ENCODE measurements at places on chromosomes 7 and 10.

GRCh38 chr10:12438919-12439692 is 89.8 kb downstream of the CAMK1D start:
- DNase-seq: no peak

GRCh38 chr7:126442908-126443307 is 809.8 kb downstream of the GRM8 start:
- DNase-seq: no peak

- DNase-seq: peak; percentile 13
These were observed 29.7 kb downstream of the C1QL3 start for GRCh38 chr10:16491933-16492332.

- DNase-seq: no peak
These were observed 38.6 kb upstream of the WASL start for GRCh38 chr7:123787220-123788007.

GRCh38 chr7:28006491-28006890 is 174.1 kb downstream of the JAZF1 start:
- no peak for DNase-seq

DNA sequence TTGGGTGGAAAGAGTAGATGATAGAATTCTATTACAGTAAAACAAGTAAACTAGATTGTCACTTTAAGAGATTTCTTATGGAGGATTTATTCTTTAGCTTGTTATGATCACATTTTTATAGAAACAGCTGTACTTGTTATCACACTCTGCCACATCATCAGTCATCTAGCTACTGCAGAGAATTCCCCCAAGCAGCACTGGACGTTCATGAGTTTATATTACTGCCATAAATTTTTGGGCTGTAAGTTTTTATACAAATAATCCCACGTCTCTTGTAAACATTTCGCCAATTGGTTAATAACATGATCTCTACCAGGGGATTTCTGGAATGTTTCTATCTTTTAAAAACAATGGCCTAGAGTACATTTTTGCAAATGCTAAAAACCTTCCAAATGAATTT is 238.8 kb downstream of the POLR1F start:
- no peak for DNase-seq

GRCh38 chr7:28640001-28640400 is 227.7 kb downstream of the CREB5 start:
- DNase-seq: no peak

GRCh38 chr10:127774766-127775559 is 38.0 kb downstream of the FOXI2 start:
- DNase-seq: no peak

GRCh38 chr7:75996476-75996875 is 2.1 kb upstream of the TMEM120A start:
- no peak for DNase-seq

- DNase-seq: no peak
These were observed 38.8 kb upstream of the SLC35G1 start for GRCh38 chr10:93854975-93855374.

GRCh38 chr7:46993396-46993795 is 588.5 kb downstream of the TNS3 start:
- DNase-seq: no peak

DNA sequence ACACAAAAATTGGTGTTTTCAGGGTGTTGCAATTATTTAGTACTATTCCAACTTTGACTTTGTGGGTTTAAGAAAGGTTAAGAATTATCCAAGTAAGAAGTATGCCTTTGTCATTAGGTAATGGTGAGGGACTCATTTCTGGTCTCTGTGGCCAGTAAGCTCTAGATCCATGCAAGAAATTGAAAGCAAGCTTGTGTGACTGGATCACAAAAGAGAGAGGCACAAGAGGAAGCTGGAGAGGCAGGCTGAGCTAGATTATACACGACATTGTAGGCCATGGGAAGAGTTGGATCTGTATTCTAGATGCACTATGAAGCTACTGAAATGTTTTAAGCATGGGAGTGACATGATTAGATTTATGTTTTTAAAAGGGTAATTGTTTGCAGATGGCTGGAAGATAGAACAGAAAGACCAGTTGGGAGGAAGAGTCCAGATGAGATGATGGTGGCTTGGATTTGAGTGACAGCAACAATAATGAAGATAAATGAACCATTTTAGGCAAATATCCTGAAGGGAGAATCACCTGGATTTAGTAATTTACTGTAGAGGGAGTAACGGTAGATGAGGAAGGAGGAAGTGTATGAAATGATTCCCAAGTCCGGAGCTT is 50.0 kb downstream of the CALD1 start:
- no peak for DNase-seq

DNA sequence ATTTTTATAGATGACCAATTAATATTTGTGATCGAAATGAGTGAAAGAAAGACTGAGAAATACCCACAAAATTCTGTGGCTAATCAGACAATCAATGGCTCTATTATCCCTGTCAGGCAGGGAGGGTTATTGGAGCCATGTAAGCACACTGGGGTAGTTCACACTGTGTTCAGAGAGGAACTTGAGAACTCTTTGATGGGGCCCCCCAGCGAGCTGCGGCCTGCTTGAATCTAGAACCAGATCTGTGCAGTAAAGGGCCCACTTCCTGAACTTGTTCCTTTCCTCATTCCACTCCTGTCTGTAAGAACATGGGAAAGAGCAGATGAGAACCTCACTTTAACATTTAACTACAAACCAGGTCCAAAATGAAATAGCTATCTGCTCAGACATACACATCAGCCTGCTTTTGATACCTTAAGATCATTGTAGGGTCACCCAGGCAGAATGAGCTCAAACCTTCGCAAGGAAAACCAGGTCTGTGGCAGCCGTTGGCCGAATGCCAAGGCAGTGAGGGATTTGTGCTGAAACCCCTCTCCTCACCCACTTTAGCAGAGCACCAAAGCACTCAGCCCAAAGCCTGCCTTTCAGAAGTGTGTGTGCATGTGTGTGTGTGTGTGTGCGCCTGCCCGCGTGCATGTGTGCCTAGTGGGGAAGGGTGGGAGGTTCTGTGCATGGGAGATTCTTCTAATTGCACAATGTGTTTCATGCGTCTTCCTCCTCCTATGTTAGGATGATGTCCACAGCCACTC is 365.6 kb upstream of the MGMT start:
- DNase-seq: no peak

GRCh38 chr10:124366825-124367224 is 51.9 kb downstream of the OAT start:
- no peak for DNase-seq
